HFFc6 (cell line): ENCODE measurements at places on chromosomes 11 and 22. TPM values are rescaled to one million over a fixed set of nuclear protein-coding genes. Genes with fewer than 3 reads are reported as not detected.
A peak's percentile ranks its signal among the peaks of the same experiment; 100 is the strongest.

Gene SLC6A5
- total RNA-seq, result not detected in 3 replicates

Gene CYTH4
- not detected in 2 replicates for total RNA-seq

Gene RASL10A
- total RNA-seq, result not detected in 3 replicates

Gene SLC5A4
- not detected in 3 replicates for total RNA-seq

Gene TRIOBP
- 71.3 and 91.4 TPM in 2 replicates for total RNA-seq

Gene LDHAL6A
- total RNA-seq, result not detected in 2 replicates

Gene TBX10
- total RNA-seq, result not detected in 3 replicates

Gene GATD1
- 72.7 to 85.3 TPM (median 77.3 TPM) in 3 replicates for total RNA-seq

Gene ZBED5
- 23.4 to 25.3 TPM (median 24.1 TPM) in 3 replicates for total RNA-seq

Gene P2RY2
- total RNA-seq, result 0.10 to 0.24 TPM in 2 of 3 replicates, not detected in the other

Gene ZC3H7B
- 117 to 137 TPM (median 122 TPM) in 3 replicates for total RNA-seq

Gene SERPING1
- total RNA-seq, result 0.42 to 0.51 TPM in 2 of 3 replicates, not detected in the other

Gene POU2AF1
- not detected in 3 replicates for total RNA-seq

GRCh38 chr11:78011301-78011700 lies 11.8 kb downstream of the KCTD14 start:
- no peak for DNase-seq

GRCh38 chr11:11993839-11994238 lies 14.6 kb downstream of the DKK3 start:
- DNase-seq, result peak; percentile 88

DNA sequence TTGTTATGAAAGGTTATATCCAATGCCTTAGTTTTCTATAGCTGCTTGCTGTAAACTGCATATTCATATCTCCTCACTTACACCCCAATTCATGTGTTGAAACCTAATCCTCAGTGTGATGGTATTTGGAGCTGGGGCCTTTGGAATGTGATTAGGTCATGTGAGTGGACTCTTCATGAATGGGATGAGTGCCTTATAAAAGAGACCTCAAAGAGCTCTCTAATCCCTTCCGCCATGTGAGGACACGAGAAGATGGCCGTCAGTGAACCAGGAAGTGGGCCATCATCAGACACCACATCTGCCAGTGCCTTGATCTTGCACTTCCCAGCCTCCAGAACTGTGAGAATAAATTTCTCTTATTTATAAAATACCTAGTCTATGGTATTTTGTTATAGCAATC lies 79.3 kb downstream of the CYP2R1 start:
- no peak for DNase-seq

DNA sequence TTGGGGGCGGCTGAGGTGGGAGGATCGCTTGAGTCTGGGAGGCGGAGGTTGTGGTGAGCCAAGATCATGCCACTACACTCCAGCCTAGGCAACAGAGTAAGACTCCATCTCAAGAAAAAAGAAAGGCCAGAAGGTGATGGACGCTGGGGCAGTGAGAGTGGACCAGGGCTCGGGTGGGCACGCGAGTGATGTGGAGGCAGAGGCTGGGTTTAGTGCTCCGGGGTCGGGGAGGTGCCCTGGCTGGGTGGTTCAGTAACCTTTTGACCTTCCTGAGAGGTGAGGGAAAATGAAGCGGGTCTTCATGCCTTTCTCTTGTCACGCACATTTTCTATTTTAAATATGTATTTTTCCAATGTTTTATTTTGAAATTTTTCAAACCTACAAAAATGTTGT lies 45.1 kb downstream of the ST14 start:
- no peak for DNase-seq

- DNase-seq, result no peak
Observed at GRCh38 chr11:131042041-131042390, 125.7 kb upstream of the SNX19 start.

DNA sequence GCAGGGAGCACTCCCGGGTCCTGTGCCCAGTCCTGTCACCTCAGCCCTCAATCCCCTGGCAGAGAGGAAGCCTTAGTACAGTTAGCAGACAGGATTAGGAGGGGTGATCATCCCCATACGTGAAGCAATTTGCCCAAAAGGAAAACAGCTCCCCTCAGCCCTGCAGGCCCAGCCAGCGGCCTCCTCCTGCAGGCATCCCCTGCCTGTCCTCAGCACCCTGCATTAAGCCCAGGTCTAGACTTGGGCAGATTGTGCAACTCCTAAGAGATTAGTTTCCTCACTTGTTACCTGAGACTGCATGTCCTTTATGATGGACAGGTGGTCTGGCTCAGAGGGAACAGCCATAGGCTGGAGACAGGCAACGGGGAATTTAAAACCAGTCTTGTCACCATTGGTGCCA lies 95.5 kb upstream of the TMEM45B start:
- no peak for DNase-seq

GRCh38 chr22:19592464-19592863 lies 68.3 kb upstream of the CLDN5 start:
- no peak for DNase-seq

- no peak for DNase-seq
Observed at GRCh38 chr22:19982991-19983578, 33.5 kb downstream of the ARVCF start.

- no peak for DNase-seq
Observed at GRCh38 chr11:103295704-103296103, 186.5 kb downstream of the DYNC2H1 start.

- DNase-seq, result peak; percentile 58
Observed at GRCh38 chr11:46386674-46387073, 4.9 kb downstream of the CHRM4 start.

DNA sequence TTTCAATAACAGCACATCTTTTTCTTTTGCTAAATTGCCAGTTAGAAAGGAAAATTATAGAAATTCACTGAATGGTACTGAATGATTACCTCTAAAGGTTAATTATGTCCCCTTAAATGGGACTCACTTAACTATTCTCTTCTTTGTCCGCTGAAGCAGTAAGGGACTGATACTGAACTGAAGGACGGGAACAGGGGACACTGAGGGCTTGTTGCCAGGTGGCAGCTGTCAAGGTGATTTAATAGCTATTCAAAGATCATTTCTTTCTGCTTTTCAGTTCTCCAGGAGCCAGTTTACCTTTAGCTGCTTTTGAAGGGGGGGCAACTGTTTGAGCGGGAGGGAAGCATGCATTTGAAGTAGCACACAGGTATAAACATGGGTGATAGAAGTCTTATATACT lies 325.4 kb upstream of the CCDC90B start:
- DNase-seq, result no peak

DNA sequence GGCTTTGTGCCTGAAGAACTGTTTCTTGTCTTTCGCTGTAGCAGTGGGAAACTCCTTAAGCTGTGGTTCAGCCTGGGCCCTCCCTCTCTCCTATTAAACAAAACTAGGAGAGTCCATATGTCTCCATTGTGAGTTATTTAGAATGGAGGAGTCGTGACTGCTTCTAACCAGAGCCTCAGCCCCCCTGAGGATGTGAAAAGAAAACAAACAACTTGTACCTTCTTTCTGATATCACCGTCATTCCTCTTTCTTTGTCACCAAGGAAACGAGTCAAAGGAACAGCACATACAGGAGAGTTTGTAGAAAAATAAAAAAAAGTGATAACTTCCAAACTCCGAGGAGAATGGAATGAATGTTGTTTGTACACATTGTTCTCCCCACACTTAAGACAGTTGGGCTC lies 11.6 kb upstream of the EXT2 start:
- DNase-seq, result no peak

GRCh38 chr11:12838463-12839123 lies 164.4 kb downstream of the TEAD1 start:
- DNase-seq, result peak; percentile 47

DNA sequence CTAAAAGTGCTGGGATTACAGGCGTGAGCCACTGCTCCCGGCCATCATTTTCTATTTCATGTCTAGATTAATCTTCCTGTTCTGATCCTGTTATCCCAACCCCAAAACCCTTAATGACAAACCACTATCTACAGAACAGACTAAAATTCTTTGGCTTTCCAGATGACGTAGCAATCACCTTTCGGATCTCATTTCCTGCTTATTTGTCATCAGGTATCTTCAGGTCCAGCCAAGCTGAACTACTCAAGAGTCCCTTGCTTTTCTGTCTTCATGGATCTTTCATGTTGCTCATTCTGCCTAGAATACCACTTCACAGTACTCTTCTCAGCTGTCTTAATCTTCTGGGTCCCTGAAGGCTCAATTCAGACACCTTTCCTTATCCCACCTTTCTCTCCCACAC lies 27.4 kb upstream of the IPO7 start:
- no peak for DNase-seq

GRCh38 chr11:42205518-42205917 lies 746.1 kb upstream of the LRRC4C start:
- no peak for DNase-seq

GRCh38 chr11:36425561-36426081 lies 84.5 kb downstream of the TRAF6 start:
- no peak for DNase-seq

DNA sequence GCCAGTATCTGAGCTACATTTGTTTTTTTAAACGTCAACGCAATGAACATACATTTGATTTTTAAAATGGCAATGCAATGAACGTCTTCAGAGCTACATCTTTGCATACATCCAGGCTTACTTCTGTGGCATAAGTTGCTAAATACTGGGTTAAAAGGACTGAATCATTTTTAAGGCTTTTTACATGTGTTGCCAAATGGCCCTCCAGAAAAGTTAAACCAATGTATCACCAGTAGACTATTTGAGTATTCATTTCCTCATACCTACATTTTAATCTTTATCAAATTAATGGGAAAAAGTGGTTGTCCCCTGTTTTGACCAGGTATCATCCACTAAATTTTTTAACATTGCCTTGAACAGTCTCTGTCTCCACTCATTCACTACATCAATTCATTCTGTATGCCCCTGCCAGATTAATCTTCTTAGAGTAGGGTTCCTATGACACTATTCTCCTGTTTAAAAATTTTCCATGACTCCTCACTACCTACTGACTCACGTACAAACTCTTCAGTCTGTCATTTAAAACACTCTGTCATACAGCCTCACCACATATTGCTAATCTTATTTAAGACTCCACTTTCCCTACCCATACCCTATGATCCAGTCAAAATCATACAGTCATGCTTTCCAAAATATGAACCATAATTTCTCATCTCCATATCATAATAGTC lies 12.4 kb upstream of the PRRG4 start:
- DNase-seq, result no peak

DNA sequence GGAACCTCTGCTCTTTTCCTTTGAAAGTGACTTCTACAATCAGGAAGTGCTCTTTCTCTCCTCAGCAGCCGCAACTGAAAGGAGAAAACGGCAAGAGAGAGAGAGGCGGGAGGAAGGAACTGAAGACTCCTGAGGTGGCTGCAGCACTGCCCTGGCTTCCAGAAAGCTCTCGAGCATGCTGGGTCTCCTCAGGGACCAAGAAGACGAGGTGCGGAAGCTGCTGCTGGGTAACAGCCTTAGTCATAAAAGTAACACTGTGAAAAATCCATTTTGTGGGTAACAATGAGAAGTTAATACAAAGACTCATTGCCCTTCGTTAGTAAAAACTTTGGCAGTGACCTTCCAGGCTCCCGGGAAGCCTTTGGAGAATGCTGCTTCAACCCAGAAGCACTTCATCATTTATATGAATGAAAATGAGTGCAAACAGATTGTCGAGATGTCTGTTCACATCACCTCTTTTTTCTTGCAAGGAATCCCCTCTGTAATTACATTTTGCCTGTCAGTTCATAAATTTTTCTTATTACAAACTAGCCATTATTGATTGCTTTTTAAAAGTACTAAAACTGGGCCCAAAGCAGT lies 473.4 kb downstream of the SOX6 start:
- DNase-seq, result no peak
